ENCODE measurements at places on chromosomes 13 and 19. TPM values are rescaled to one million over a fixed set of nuclear protein-coding genes. Genes with fewer than 3 reads are reported as not detected.

DNA sequence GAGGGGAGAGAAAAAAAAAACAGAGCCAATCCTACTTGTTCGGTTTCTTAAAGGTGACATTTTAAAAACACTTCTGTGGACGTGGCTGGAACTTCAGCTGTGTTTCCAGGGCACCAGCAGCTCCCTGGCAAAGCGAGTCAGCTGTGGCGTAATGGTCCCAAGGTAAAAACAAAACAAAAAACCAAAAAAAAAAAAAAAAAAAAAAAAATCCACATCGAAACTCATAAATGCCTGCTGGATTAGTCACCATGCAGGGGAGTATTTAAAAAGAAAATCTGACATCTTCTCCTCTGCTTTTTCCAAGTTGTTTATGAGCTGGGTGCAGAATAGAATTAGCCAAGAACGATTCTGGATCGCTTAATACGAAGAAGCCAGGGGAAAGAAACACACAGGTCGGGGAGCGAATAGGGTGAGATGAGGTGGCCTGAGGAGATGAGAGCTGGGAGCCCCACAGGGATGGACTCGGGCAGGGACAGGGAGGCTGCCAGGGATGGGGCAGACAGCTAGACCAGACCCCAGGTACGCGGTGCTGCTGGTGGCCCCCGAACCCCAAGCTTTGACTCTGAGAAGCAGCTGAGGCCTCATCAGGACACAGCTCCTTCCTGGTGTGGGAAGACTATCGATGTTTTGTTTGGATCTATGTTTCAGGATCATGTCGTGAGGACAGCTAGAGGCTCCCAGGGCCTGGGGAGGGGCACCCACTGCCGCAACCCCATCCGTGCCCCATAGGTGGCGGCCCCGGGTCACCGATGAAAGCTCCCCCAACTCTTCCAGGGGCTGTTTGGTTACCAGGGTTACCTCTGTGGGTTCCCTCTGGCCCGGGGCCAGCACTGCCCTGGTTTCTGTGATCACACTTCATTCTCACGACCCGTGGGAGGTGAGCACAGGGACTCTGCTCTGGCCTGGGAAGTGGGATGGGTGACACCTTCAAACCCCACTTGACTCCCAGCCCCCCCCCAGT lies 3.1 kb upstream of the CTXN1 start:
- H3K4me1 ChIP-seq, result peaks cover 47% of the 10 kb centered on the region
- DNase-seq, result peak; percentile 86
- H3K27ac ChIP-seq, result peak overlapping the region; percentile 94
- no peak overlapping the region for H3K4me3 ChIP-seq

Gene LILRA6
- 6.5 TPM for total RNA-seq

DNA sequence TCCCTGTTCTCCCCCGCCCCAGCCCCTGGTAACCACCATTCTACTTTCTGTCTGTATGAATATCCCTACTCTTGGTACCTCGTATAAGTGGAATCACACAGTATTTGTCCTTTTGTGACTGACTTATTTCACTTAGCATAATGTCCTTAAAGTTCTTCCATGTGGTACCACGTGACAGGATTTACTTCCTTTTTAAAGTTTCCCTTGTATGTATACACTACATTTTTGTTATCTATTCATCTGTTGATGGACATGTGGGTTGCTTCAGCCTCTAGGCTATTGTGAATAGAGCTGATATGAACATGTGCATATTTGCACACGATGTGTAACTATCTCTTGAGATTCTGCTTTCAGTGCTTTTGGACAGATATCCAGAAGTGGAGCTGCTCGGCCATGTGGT lies 59.6 kb upstream of the GJB6 start:
- no peaks in the 10 kb centered on the region for H3K27me3 ChIP-seq
- no peaks in the 10 kb centered on the region for H3K4me1 ChIP-seq
- no peak overlapping the region for H3K4me3 ChIP-seq

DNA sequence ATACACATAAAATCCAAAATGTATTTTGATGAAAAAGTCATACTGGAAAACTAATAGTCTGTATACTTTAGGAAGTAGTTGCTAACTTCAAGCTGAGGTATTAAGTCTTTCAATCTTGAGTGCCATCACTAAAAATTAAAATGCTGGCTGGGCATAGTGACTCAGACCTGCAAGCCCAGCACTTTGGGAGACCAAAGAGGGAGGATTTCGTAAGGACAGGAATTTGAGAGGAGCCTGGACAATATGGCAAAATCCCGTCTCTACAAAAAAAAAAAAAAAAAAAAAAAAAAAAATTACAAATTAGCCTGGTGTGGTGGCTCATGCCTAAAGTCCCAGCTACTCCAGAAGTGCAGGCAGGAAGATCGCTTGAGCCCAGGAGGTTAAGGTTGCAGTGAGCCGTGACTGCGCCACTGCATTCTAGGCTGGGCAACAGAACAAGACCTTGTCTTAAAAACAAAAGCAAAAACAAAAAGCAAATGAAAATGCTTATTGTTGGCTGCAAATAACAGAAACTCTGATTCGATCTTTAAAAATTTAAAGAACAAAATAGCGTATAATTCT lies 1994.2 kb upstream of the PCDH20 start:
- H3K4me3 ChIP-seq, result no peak overlapping the region
- H3K36me3 ChIP-seq, result no peaks in the 10 kb centered on the region
- DNase-seq, result no peak
- H3K27me3 ChIP-seq, result no peaks in the 10 kb centered on the region
- no peaks in the 10 kb centered on the region for H3K4me1 ChIP-seq

GRCh38 chr19:38868551-38868950 lies 9.5 kb downstream of the RINL start:
- H3K4me3 ChIP-seq, result no peak overlapping the region
- no peaks in the 10 kb centered on the region for H3K36me3 ChIP-seq
- peaks cover 16% of the 10 kb centered on the region for H3K4me1 ChIP-seq

DNA sequence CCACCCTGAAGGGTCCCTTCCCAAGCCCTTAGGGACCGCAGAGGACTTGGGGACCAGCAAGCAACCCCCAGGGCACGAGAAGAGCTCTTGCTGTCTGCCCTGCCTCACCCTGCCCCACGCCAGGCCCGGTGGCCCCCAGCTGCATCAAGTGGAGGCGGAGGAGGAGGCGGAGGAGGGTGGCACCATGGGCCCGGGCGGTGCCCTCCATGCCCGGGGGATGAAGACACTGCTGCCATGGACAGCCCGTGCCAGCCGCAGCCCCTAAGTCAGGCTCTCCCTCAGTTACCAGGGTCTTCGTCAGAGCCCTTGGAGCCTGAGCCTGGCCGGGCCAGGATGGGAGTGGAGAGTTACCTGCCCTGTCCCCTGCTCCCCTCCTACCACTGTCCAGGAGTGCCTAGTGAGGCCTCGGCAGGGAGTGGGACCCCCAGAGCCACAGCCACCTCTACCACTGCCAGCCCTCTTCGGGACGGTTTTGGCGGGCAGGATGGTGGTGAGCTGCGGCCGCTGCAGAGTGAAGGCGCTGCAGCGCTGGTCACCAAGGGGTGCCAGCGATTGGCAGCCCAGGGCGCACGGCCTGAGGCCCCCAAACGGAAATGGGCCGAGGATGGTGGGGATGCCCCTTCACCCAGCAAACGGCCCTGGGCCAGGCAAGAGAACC lies 1.5 kb downstream of the EGLN2 start:
- peaks cover 52% of the 10 kb centered on the region for H3K4me1 ChIP-seq
- peaks cover 12% of the 10 kb centered on the region for H3K36me3 ChIP-seq
- peak overlapping the region; percentile 20 for H3K27ac ChIP-seq
- H3K27me3 ChIP-seq, result no peaks in the 10 kb centered on the region

DNA sequence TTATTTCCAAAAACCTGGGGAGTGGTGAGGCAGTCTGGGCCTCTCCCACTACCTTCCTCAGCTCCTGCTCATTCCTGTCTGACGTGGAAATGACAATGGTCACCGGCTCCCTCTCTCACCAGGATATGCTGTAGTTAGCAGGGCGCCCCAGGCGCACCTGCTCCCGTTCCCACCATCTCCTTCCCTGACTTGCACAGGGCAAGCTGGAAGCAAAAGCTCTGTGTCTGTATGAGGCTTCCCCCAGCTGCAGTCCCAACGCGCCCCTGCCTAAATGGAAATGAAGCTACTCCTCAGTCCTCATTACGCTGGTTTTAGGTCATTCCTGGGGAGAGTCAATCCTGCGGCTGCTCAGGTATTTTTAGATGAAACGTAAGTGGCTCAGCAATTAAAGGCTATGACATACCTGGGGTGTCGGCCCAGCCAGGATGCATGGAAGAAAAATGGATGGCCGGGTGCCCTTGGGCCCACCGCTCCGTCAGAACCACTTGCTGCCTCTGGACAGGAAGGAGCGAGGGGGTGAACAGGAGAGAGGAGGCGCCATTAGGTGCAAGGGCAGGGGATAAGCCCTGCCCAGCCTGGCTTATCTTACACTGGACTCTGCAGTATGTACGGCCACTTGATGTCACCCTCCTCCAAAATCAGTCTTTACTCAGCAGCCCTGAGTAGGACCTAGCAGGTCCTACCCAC lies 32.4 kb downstream of the DHRS12 start:
- H3K36me3 ChIP-seq, result peaks cover 8% of the 10 kb centered on the region
- H3K27me3 ChIP-seq, result no peaks in the 10 kb centered on the region
- H3K4me1 ChIP-seq, result peaks cover 4% of the 10 kb centered on the region
- H3K27ac ChIP-seq, result no peak overlapping the region
- no peak for DNase-seq

DNA sequence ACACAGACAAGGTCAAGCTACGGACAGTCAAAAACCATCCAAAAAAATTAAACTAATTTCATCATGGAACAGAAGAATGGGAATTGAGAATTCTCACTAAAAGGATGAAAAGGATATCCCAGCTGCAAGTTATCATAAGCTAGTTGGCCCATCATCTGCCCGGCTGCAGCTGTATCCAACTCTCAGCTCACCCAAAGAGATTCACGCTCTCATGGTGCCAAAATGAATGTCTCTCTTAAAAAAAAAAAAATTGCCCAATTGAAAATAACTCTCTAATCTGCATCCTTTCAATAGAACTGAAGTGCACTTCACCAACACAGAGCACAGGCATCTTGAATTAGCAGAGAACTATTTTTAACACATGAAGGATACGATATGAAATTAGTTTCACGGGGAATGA lies 20.0 kb downstream of the ENOX1 start:
- H3K4me3 ChIP-seq, result no peak overlapping the region
- no peaks in the 10 kb centered on the region for H3K27me3 ChIP-seq
- no peak for DNase-seq
- no peaks in the 10 kb centered on the region for H3K36me3 ChIP-seq
- H3K27ac ChIP-seq, result no peak overlapping the region

DNA sequence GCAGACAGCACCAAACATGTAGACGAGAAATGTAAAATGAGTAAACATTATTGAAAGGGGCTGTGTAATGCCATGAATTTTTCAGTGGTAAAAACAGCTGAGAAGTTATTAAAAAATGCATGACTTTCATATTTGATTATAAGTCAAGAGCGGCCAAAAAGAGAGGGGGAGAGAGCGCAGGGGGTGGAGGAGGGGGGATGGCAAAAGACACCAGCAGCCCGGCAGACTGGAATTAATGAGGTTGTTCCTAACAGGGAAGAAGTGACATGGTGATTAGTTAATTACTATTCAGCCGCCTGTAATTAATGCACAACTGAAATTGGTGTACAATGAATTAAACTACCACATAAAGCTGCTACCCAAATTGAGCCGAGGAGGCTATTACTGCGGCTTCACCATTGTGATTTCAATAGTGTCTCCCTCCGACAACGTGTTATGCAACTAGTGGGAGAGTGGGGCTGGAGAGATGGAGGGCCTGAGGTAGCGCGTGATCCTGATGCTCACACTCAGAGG lies 89.1 kb upstream of the VSTM2B start:
- H3K27me3 ChIP-seq, result no peaks in the 10 kb centered on the region
- no peak overlapping the region for H3K4me3 ChIP-seq
- no peak for DNase-seq
- H3K27ac ChIP-seq, result no peak overlapping the region
- H3K4me1 ChIP-seq, result no peaks in the 10 kb centered on the region
- no peaks in the 10 kb centered on the region for H3K36me3 ChIP-seq

Gene CBY2
- not detected for total RNA-seq

Gene HIPK4
- 0.06 TPM for total RNA-seq

DNA sequence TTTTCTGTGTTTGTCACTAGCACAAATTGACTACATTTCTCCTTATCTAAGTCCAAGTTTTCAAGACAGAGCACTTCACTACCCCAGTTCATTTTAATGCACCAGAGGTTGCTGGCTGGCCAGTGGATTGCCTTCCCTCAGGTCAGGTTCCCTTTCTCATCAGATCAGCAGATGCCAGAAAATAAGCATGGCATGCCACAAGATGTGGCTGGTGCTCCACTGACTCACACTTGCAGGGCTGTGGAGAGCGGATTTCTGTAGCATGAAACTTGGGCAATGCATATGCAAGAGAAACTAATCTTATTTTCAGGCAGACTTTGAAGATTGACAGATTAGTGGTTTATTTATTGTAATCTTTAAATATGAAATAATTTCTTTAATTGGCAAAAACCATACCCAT lies 79.5 kb downstream of the RUBCNL start:
- no peak for DNase-seq
- H3K27ac ChIP-seq, result no peak overlapping the region

Gene SEMA6B
- 16.4 TPM for total RNA-seq

Gene LILRB2
- 9.2 TPM for total RNA-seq

GRCh38 chr13:20161275-20161950 lies 561 bp upstream of the GJA3 start:
- DNase-seq, result no peak
- H3K4me1 ChIP-seq, result peaks cover 13% of the 10 kb centered on the region
- no peak overlapping the region for H3K27ac ChIP-seq
- H3K4me3 ChIP-seq, result no peak overlapping the region

- peak overlapping the region; percentile 71 for H3K27ac ChIP-seq
- peaks cover 39% of the 10 kb centered on the region for H3K4me1 ChIP-seq
- no peaks in the 10 kb centered on the region for H3K36me3 ChIP-seq
- H3K27me3 ChIP-seq, result no peaks in the 10 kb centered on the region
- no peak for DNase-seq
These were observed 7.3 kb downstream of the SGTA start for GRCh38 chr19:2775556-2776430.

GRCh38 chr13:46569456-46569855 lies 16.5 kb downstream of the LRCH1 start:
- no peaks in the 10 kb centered on the region for H3K27me3 ChIP-seq
- no peak overlapping the region for H3K27ac ChIP-seq
- H3K4me1 ChIP-seq, result peaks cover 7% of the 10 kb centered on the region
- no peak overlapping the region for H3K4me3 ChIP-seq

Gene CDC37
- total RNA-seq, result 117 TPM

DNA sequence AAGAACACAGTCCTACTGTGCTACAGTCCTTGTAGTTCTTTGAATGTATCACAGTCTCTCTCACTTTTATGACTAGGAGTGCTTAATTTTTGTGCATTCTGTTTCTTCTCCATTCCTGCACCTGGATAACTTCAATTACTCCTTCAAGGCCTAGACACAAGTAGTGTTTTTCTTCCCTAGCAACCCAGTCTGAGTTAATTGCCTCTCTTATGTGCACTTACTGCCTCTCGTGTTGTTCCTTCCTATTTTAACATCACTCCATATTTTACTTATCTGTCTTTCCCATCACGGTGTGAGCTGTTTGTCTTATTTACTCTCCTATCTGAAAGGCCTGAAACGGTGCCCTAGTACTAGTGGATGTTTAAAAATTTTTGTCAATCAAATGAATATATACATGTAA lies 101.5 kb downstream of the HS6ST3 start:
- H3K27me3 ChIP-seq, result no peaks in the 10 kb centered on the region
- H3K27ac ChIP-seq, result no peak overlapping the region
- no peaks in the 10 kb centered on the region for H3K36me3 ChIP-seq
- H3K4me3 ChIP-seq, result no peak overlapping the region
- DNase-seq, result no peak
- H3K4me1 ChIP-seq, result no peaks in the 10 kb centered on the region

- DNase-seq, result peak; percentile 94
- H3K27ac ChIP-seq, result peak overlapping the region; percentile 99
- H3K4me3 ChIP-seq, result no peak overlapping the region
- H3K36me3 ChIP-seq, result no peaks in the 10 kb centered on the region
These were observed 2.5 kb downstream of the ATP5F1D start for GRCh38 chr19:1243768-1244692.

All from adrenal gland (tissue), 19 donors.